ENCODE measurements at places on chromosomes 4 and X. TPM values are rescaled to one million over a fixed set of nuclear protein-coding genes. Genes with fewer than 3 reads are reported as not detected.

DNA sequence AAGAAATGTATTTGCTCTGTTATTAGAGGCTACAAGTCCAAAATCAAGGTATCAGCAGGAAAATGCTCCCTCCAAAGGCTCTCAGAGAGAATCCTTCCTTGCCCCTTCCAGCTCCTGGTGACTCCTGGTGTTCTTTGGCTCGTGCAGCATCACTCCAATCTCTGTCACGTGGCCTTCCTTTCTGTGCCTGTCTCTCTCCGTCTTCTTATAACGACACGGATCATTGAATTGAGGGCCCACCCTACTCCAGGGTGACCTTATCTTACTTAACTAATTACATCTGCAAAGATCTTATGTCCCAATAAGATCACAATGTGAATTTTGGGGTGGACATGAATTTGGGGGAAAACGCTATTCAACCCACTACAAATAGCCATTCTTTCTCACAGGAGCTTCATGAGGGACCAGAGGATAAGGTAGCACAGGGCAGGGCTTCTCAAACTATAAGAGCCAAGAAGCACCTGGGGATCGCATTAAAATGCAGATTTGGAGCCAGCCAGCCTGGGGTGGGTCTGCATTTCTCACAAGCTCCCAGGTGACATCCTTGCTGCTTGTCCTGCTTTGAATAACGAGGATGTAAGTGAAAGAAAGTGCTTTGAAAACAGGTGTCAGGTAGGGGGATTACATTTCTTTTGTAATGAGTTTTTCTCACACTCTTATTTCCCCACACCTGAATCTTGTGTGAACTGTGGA, 41.9 kb upstream of the APLN start:
- no peak for DNase-seq

DNA sequence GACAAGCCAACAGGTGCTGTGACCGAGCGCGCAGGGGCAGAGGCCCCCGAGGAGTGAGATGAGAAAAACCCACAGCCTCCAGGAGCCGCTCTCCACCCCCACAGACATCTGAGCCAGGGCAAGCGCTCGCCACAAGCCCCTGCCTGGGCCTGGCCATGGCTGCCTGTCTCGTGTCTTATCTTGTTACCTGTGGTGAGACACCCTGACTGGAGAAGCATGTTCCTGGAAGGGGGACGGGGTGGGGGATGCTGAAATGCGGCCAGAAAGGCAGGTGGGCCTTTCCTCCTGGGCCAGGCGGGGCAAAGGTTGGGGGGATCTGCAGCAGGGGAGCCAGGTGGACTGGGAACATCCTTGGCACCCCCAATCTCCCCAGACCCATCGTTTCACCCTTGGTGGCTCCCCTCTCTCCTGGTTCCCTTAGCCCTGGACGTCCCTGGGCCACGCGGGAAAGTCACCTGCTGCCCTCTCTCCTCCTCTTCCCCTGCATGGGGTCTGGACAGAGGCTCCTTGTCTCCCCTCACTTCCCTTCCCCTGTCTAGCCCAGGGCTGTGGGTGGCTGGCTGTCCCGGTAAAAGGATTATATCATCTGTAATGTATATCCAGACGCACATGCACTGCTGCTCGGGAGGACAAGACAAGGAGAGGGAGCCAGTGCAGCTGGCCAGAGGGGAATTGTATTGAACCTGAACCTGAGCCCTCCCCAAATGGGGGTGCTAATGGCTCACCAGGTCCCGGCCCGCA, 8.4 kb upstream of the DUSP9 start:
- no peak for DNase-seq

DNA sequence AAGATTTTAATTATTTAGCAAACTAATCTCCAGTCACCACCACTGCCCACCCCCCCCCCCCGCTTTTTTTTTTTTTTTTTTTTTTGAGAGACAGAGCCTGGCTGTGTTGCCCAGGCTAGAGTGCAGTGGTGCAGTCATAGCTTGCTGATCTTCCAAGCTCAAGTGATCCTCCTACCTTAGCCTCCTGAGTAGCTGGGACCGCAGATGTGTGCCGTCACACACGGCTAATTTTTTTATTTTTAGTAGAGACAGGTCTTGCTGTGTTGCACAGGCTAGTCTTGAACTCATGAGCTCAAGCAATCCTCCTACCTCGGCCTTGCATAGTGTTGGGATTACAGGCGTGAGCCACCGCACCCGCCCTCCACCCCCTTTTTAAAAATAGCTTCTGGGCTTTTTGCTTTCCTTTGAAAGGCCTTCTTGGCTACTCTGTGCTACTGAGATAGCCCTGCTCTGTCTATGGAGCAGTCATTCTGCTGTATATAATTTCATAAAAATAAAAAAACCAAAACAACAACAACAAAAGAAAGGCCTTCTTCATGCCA, 18.7 kb downstream of the TXLNG start:
- DNase-seq, result no peak

DNA sequence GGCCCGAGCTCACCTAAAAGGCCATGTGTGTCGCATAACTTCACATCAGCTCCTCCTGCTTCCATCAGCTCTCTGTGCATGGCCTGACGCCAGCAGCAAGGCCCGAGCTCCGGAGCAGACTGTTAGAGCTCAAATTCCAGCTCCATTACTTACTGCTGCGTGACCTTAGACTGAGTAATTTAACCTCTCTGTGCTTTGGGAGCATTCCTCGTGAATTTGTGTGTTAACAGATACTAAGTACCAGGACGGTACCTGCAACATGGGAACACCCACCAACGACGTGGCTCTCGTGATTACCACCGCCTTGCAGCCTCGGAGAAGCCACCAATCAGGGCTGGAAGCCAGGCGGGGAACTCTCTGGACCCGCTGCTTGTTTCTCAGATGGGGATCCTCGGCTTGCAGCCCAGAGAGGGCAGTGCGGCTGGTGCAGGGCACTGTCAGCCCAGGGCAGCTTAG, 12.9 kb downstream of the LETM1 start:
- DNase-seq, result no peak

The CT47B1 gene
- not detected for total RNA-seq

DNA sequence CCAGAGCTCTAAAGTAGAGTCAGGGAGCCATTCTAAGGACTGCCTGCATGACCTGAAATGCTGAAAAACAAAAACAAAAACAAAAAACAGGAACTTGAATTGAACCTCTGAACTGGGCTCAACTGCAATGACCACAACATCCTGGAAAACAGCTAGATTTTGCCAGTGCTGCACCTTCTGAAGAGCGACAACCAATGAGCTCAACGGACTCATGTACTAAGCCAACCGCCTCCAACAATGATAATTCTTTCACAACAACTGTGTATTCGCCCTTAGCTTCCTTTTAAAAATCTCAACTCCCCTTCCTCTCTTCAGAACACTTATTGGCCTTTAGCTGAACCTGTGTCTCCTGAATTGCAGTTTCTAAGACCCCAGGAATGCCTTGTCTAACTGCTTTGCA, 69.8 kb downstream of the HAUS3 start:
- DNase-seq, result no peak
